Smooth muscle cell of the coronary artery (primary cell): ENCODE measurements at places on chromosomes 2 and 18. TPM values are rescaled to one million over a fixed set of nuclear protein-coding genes. Genes with fewer than 3 reads are reported as not detected.

ACTG2 gene
- total RNA-seq: 0.35 and 0.60 TPM in 2 replicates

MFSD2B gene
- total RNA-seq: 0.08 and 0.35 TPM in 2 replicates

MYO3B gene
- total RNA-seq: under 0.01 and 0.47 TPM in 2 replicates

NT5C1B gene
- total RNA-seq: not detected in 2 replicates

CRYGC gene
- not detected in 2 replicates for total RNA-seq
